Muscle of arm (tissue), 14 donors: ENCODE measurements at places on chromosomes 12 and 14. TPM values are rescaled to one million over a fixed set of nuclear protein-coding genes. Genes with fewer than 3 reads are reported as not detected.

- no peak for DNase-seq
These were observed 230.2 kb upstream of the TBX3 start for GRCh38 chr12:114913871-114914801.

GRCh38 chr14:23421594-23421993 lies 13.5 kb upstream of the MYH6 start:
- no peak for DNase-seq

DNA sequence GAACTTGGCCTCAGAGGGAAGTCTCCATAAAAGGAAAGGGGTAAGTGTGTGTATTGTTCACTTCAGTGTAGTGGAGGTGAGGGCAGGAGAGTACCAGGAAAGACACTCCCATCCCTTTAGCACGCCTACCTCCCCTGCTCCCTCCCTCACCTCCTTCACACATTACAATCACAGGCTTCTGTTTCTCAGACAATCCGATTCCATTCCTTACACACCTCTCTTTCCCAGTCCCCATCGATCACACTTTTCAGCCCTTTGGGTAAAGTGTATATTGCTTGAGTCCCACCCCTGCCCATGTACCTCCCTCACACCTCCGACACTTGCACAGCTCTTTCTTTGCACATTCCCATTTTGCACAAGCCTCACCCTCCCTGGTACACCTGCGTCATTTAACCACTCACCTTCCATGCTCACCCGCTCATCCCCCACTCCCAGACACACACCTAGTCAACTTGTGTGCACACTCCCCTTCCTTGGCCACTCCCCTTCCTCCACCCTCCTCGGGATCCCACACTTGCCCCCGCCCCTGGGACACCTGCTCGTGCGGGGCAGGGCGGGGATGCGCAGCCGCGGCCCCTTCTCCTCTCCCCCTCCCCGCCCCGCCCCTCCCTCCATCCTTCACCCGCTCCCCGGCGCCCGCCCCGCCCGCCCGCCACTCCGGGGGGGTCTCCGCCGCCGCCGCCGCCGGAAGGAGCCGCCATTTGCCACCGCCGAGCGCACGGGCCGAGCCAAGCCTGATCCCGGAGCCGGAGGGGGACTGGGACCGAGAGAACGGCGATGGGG lies at the start of gene MARCHF9:
Gene MARCHF9 (plus strand): TSS at position 693 of the 783 bp plus-strand sequence. CDS start 426 bp downstream, outside the sequence.
- no peak for DNase-seq

- no peak for DNase-seq
These were observed 3.2 kb downstream of the DGLUCY start for GRCh38 chr14:91116913-91117588.

DNA sequence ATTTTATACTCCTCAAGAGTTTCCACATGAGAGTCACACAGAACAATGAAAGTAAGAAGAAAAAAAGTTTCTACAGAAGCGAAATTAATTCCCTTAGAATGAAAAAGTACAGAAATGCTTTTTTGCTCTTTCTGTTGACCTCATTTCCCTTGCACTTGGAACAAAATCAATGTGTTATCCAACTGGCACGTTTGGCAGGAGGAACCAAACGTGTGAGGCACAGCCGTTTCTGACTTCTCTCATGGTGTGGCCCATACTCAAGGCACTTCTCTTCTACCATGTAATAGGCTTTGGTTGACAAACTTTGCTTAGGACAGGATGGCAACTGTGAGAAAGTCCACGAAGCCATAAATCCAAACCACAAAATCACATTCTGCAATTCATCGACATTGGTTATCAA lies 297.0 kb downstream of the FUT8 start:
- DNase-seq: no peak

DNA sequence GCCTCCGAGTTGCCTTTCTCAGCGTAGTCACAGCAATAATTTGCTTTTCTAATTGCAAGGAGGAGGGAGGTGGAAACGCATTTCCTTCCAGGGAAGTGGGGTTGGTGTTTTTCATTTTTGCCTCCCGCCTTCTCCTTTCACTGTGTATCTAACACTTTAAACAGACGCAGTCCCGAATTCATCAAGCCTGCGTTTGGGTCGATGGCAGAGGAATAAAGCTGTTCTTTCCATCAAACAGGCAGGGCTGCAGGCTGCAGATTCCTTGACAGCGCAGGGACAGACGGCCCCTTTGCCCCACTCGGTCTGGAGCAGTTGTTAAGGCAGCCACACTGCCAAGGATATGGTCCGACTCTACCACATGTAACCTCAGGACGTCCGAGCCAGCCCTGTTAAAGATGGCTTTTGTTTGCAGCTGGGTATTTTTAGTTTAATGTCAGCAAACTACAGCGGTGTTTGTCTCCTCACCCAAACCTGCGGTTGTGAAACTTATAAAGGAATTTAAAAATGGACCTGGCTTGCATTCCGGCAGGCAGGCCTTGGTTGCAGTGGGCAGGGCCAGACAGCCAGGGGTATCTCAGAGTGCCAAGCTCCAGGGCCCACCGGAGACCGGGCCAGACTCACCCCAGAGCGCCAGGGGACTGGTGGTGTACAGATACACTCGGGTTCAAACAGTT lies 2.1 kb downstream of the CHST11 start:
- DNase-seq: peak; percentile 25

- DNase-seq: no peak
These were observed 86.7 kb downstream of the CHGA start for GRCh38 chr14:93009471-93010129.

DNA sequence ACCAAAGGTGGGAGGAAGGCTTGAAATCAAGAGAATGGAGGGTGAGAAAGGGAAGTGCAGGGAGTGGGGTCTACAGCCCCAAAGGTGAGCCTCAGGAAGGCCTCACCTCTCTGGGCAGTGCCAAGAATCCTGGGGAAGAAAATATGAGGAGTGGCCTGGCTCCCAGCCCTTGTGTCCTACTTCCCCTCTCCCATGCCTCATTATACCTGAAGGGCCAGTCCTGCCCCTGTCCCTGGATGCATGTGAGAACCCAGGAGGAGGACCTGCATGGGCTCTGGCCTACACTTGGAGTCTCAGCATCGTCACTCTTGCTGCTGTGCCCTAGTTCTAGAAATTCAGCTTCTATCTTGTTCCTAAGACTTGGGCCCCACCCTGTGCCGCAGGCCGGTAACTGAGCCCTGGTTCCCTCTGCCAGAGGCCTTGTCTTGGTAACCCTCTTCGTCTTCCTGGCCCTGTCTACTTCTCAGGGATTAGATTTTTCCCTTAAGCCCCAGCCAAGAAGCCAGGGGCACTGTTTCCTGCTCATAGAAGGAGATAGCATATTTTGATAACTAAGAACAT lies 10.9 kb upstream of the MYH7 start:
- no peak for DNase-seq

DNA sequence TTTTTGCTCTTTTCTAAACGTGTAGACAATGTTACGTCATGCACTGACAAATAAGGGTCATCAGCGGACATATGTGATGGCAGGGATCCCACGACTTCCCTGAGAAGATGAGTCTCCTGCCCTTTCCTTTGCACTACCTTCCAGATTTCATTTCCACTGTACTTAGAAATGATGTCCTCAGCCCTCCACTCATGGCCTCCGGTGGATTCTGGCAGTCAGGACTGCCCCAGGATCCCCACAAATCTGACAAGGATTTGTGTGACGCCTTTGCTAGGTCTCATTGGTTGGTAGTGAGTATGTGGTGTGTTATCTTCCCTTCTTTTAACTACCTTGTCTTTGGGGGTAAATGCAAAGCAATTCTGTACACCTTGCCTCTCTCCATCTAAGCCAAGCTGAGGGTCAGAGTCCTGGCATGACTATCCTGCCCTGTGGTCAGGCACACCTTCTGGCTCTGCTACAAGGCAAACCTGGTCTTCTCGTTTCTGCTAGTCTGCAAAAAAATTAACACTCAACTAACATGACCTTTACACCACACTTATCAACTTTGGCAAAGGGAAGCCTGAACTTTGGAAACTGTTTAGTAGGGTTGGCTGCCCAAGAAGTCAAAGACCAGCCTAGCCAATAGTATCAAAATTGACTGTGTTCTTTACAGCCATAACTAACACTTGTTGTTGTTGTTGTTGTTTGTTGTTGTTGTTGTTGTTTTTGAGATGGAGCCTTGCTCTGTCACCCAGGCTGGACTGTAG lies 17.3 kb upstream of the DHRS4 start:
- no peak for DNase-seq

- no peak for DNase-seq
These were observed 502.7 kb downstream of the SOX5 start for GRCh38 chr12:23446746-23447145.

DNA sequence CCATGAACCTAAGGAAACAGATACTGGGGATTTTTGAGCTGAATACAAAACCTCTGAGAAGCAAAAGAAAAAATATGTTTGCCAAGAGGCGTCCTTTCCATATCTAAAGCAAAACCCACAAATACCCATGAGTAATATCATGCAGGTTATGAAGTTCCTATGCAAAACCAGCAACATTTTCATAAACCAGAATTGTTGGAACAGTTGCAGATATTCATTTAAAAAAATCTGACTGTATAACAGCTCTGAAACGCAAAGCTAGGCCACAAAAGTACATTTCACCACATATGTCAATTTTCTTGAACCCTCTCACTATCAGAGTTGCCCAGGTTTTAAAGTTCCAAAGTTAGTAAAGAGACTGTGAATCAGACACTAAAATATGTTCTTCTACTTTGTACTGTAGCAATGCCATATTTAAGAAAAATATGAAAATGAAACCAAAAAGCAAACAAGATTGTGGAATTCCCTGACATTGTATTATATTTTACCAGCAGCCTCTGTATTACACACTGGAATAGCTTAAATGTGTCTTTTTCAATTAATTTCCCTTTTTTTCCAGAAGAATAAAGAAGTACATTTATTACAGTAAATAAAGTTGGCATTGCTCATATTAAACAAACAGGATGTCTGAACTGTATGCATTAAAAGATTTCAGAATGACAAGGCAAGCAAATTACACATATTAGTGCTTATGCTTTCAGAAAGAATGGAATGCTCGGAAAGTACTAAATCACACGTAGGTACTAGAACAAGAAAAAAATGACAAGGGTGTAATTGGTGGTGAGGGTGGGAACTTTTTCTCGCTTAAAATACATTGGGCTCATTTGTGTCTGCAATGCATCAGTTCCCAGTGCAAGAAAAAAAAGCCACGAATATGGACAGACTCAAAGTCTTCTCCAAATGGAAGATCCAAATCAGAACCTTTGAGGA lies 33.6 kb upstream of the HIF1A start:
- no peak for DNase-seq

GRCh38 chr12:120821878-120822277 lies 82.3 kb downstream of the SPPL3 start:
- DNase-seq: no peak

DNA sequence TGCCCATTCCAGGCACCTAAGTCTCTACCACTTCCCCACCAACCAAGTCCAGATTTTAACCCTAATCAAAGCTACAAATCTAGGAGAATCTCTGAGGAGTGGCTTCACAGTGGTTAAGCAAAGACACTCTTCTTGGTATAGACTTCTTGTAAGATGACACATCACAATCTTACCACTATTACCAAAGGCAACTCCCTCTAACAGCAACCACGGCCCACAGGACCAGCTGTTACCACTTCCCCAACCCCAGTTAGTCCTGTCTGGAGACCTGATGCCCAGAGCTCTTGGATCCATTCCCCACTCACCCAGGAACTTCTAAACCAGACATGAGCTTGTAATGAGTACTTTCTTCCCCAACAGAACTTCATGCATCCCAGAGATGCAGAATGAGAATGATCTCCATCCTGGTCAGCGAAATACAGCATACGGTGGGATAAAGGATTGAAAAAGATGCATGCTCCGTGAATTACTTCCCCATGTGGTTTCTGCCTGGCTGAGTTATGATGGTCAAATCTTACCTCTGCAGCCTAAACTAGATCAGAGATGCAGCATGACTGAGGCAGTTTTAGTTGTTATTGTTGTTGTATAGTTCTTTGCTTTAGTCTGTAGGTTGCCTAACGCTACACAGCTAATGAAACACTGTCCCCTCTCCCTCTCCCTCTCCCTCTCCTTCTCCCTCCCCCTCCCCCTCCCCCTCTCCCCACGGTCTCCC lies 87.7 kb upstream of the FOXN3 start:
- no peak for DNase-seq

DNA sequence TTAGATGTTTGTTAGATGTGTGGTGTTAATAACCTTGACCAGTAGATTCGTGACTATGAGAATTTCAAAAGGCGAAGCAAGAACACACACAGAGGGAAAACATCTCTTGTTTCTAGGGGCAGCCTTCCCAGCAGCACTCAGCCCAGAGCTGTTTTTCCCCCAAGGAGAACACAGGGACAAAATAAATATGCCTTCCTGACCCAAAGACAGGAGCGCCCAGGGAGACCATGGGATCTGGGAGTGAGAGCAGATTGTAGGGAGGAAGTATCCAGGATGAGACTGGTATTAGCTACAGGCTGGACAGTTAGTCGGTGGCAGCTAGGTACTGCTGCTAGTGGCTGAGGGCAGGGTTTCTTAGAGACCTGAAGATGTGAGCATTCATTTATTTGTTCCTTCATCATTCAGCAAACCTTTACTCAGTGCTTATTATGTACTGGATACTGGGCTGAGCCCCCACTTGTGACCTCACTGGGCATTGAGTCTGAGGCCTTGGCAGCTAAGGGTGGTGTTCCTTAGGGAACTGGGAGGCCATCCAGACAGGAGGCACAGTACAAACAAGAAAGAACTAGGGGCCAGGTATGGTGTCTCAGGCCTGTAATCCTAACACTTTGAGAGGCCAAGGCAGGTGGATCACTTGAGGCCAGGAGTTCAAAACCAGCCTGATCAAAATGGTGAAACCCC lies 469.8 kb downstream of the ZFP36L1 start:
- no peak for DNase-seq

GRCh38 chr12:118034429-118035189 lies 18.1 kb downstream of the RFC5 start:
- DNase-seq: no peak

- DNase-seq: no peak
These were observed 228.6 kb downstream of the MED13L start for GRCh38 chr12:116048879-116049278.

GRCh38 chr12:5124401-5124800 lies 80.7 kb downstream of the KCNA5 start:
- DNase-seq: no peak

DNA sequence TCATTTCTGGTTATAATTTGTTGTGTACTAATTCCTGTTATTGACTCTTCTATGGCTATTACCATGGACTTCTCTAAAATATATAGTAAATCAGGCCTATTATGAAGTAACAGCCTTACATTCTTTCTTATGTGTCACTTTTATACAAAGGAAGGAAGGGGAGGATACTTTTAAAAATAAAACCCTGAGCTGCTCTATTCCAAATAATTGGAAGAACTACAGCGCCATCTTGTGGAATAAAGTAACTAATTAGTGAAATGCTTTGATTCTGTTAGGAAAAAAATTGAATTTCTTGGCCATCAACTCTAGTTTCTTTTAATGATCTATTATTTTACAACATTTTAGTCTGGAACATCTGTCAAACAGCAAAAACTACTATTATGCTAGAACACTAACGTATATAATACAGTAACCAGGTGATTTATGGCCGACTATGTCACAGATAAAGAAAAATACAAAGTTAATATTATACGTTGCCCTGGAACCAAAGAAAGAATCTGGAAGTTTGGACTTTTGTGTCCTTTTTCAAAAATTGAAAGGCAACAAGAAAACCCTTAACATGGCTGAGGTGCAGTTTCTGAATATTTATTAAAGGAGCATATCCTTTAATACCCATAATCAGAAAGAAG lies 55.0 kb upstream of the NELL2 start:
- DNase-seq: peak; percentile 35

GPRC5D gene
- 0.18 TPM for polyA plus RNA-seq

C14orf39 gene
- 2.0 TPM for polyA plus RNA-seq

NXPH4 gene
- polyA plus RNA-seq: 18.1 TPM

RTN1 gene
- polyA plus RNA-seq: 2.3 TPM

ARHGDIB gene
- polyA plus RNA-seq: 39.5 TPM

FLVCR2 gene
- polyA plus RNA-seq: 41.7 TPM

SCNN1A gene
- not detected for polyA plus RNA-seq

ITGB7 gene
- polyA plus RNA-seq: 0.92 TPM

RBMS2 gene
- polyA plus RNA-seq: 13.3 TPM

RTL1 gene
- polyA plus RNA-seq: 51.1 TPM

PTPRQ gene
- 1.4 TPM for polyA plus RNA-seq
